ENCODE measurements at places on chromosomes 12 and 14.

DNA sequence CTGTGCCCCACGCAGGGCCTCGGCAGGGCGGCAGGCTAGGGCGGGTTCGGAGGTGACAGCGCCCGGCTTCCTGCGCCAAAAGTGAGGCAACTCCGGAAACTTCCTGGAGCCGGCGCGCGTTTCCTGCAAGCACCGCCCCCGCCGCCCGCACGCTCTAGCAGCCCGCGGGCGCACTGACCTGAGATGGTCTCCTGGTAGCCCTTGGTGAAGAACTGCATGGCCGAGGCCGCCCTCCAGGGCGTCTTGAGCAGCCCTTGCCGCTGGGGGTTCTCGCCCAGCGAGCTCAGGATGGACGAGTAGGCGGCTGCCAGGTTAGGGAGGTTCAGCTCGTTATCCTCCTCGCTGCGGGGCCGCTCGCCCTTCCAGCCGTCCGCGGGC lies 494 bp downstream of the GCH1 start:
- peak; percentile 85 for DNase-seq

GRCh38 chr14:82366803-82367202 lies 833.1 kb upstream of the SEL1L start:
- no peak for DNase-seq

DNA sequence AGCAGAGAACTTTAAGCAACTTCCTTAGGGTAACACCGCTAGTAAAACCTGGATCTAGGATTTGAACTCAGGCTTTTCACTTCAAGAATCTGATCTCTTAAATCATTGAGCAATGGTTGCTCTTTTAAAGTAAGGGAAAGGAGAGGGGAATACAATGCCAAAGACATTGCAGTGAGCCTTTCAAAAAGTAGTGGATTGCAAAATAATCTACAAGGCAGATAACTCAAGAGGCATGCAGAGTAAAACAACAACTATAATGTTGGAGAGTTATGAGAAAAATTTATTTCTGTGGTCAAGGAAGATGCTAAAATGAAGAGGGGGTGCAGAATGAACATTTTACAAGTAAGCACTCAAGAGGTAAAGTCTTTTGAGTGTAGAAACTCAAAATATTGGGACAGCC lies 432.6 kb downstream of the C12orf50 start:
- no peak for DNase-seq

GRCh38 chr12:32773691-32774090 lies 18.0 kb upstream of the YARS2 start:
- DNase-seq = no peak

DNA sequence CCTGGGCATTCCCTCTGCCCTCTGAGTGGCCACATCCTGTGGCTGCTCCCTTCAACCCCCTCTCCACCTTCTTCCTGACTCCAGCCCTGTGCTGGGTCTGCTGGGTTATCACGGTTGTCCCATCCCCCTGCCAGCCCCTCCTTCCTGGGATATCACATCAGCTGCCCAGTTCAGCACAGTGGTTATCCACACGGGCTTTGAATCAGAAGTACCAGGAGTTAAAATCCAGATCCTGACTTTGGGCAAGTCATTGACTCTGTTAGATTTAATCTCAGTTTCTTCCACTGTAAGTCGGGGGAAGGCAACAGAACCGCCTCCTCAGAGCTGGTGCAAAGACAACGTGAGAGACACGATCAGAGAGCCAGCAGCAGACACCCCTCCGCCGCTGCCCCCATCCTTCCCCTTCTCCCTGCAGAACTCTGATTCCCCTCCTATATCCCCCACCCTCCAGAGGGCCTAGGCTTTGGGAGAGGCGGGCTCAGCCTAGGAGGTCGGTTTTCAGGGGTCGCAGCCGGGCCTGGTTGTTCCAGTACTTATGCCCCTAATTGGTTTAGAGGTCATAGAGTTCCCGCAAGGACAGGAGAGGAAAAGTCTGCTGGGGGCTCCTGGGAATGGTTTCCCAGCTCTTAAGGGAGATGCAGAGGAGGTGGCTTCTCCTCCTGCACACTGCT lies 42.5 kb downstream of the PRIMA1 start:
- no peak for DNase-seq

- no peak for DNase-seq
Observed at GRCh38 chr12:1793426-1794210, 26.7 kb upstream of the LRTM2 start.

DNA sequence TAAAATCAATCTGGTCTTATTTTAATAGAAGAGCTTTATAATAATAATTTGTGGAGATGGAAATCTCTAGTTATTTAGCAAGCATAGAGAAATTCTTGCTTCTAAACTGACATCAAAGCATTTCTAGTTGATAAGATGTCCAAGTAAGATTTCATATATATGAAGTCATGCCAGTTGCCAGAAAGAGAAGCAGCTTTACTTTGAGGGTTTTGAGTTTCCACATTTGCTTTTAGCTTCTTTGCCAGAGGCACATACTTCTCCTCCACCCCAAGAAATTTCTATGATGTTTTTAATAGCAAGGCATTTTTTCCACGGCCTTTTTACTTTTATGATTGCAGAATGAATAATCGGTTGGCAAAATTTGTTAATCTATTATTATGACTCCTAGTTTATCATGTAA lies 24.2 kb upstream of the YAF2 start:
- no peak for DNase-seq

GRCh38 chr12:53871367-53871766 lies 67.3 kb upstream of the HOXC13 start:
- DNase-seq = no peak

GRCh38 chr12:57777367-57777766 lies 5.0 kb downstream of the EEF1AKMT3 start:
- no peak for DNase-seq

GRCh38 chr12:54522243-54522642 lies 24.7 kb downstream of the NCKAP1L start:
- no peak for DNase-seq

DNA sequence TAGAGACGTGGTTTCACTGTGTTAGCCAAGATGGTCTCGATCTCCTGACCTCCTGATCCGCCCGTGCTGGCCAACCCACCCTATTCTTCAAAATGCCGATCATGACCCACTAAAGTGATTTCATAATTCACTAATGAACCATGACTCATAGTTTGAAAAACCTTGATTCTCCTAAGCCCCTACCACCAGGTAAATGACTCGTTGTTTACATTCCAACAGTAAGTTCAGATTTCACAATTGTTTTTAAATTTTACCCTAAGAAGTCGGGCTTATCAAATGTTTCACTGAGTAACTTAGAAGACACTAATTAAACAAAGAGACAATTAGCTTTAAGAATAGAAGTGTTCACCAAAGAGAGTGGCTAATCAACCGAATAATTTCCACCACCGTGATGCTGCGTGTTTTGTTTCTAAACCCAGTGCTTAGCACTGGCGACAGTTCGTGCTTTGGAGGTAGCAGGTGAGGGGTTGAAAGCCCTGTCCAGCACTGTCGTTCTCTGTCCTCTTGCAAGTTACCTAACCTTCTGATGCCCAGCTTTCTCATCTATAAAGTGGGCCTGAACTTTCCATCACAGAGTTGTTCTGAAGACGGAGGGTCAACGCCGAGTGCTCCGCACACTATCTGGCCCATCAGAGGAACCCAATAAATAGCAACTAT lies 136.5 kb downstream of the NTF3 start:
- no peak for DNase-seq
